Naive B cell (primary cell): ENCODE measurements at places on chromosomes 4 and X. TPM values are rescaled to one million over a fixed set of nuclear protein-coding genes. Genes with fewer than 3 reads are reported as not detected.
A peak's percentile ranks its signal among the peaks of the same experiment; 100 is the strongest.

DNA sequence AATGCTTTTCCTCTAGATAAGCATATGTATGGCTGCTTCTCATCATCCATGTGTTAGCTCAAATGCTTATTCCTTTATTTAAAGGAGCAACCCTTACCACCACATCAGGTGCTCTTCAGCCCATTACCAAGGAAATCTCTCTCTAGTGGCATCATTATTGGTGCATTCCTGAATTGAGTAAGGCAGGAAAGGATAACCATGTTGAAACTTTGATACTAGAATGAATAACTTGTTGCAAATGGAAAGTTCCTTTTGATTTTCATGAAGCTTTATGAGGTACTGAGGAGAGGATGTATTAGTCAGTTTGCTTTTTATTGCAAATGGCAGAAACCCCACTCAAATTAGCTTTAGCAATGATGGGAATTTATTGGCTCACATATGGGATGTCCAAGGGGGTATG, 212.3 kb upstream of the FGF13 start:
- no peaks in the 10 kb centered on the region for H3K4me1 ChIP-seq
- DNase-seq, result no peak
- H3K27me3 ChIP-seq, result no peaks in the 10 kb centered on the region
- no peaks in the 10 kb centered on the region for H3K36me3 ChIP-seq

DNA sequence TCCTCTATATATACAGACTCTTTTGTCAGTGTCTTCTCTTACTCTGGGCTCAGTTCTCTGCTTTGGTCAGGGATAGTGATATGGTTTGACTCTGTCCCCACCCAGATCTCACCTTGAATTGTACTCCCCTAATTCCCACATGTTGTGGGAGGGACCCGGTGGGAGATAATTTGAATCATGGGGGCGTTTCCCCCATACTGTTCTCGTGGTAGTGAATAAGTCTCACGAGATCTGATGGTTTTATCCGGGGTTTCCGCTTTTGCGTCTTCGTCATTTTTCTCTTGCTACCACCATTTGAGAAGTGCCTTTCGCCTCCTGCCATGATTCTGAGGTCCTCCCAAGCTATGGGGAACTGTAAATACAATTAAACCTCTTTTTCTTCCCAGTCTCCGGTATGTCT, 144.4 kb downstream of the GLUD2 start:
- no peaks in the 10 kb centered on the region for H3K4me1 ChIP-seq
- no peaks in the 10 kb centered on the region for H3K27me3 ChIP-seq
- H3K27ac ChIP-seq, result no peak overlapping the region
- H3K36me3 ChIP-seq, result no peaks in the 10 kb centered on the region

GRCh38 chrX:12946838-12947544, 27.9 kb upstream of the TMSB4X start:
- H3K27me3 ChIP-seq, result no peaks in the 10 kb centered on the region

GRCh38 chrX:39960219-39960618, 137.5 kb downstream of the BCOR start:
- H3K27ac ChIP-seq, result no peak overlapping the region
- no peak for DNase-seq
- peaks cover 4% of the 10 kb centered on the region for H3K27me3 ChIP-seq
- H3K36me3 ChIP-seq, result no peaks in the 10 kb centered on the region
- H3K4me1 ChIP-seq, result peaks cover 7% of the 10 kb centered on the region
- H3K4me3 ChIP-seq, result no peak overlapping the region

- H3K36me3 ChIP-seq, result peaks cover 32% of the 10 kb centered on the region
- peak overlapping the region; percentile 66 for H3K4me3 ChIP-seq
Measured at GRCh38 chrX:37787423-37787869, 7.6 kb downstream of the CYBB start.

GRCh38 chr4:3368841-3369760, 72.7 kb upstream of the HGFAC start:
- DNase-seq, result no peak
- no peaks in the 10 kb centered on the region for H3K36me3 ChIP-seq
- peaks cover 36% of the 10 kb centered on the region for H3K4me1 ChIP-seq
- H3K27me3 ChIP-seq, result peaks cover 35% of the 10 kb centered on the region

The RHOXF2B gene
- not detected for polyA plus RNA-seq

The IDUA gene
- polyA plus RNA-seq, result 2.2 TPM

DNA sequence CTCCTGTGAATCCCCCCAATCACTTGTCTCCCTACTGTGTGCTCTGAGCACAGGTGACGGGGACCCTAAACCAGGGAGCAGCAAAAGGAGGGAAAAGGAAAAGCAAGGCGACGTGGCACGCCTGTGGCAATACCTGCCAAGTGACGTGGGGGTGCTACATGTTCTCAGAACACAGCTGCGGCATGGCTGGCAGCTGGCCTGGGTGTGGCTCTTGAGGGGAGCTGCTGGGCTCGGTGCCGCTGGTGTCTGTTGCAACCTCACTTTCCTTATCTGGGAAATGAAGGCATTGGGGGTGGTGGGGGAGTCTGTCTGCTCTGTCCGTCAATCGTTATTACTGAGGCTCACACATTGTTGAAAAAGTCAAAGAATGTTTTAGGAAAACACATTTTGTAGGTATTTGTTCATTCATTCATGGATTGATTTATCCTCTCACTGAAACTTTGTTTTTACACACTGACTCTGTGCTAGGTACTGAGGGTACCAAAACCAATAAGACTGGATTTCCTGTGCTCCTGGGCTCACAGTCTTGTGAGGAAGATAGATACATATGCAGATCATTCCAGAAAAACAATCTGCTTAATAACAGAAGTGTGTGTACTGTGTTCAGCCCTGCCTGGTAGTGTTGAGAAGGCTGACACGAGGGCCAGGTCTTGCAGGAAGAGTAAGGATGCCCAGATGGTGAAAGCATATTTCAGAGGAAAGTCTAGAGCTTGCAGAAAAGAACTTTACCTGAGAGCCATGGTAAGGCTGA, 217.6 kb downstream of the PTTG2 start:
- DNase-seq, result peak; percentile 8
- peaks cover 31% of the 10 kb centered on the region for H3K27me3 ChIP-seq
- no peak overlapping the region for H3K27ac ChIP-seq
- no peaks in the 10 kb centered on the region for H3K36me3 ChIP-seq
- peaks cover 38% of the 10 kb centered on the region for H3K4me1 ChIP-seq

DNA sequence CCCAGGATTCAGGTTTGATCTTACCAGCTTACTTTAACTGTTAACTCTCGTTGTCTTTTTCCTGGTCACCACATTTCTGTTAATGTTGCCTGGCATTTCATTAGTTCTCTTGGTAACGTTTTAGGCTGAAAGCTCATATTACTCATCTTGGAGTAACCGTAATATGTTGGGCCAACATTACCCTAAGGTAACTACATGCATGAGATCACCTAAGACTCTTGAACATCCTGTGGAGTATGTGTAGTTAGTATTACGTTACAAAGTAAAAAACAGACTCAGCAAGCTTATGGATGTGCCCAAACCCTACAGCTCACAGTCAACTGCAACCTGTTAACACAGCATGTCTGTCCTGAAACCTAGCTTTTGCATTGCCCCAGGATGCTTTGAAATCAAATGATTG, 203.3 kb upstream of the HS3ST1 start:
- H3K4me1 ChIP-seq, result peaks cover 14% of the 10 kb centered on the region
- no peak for DNase-seq
- no peak overlapping the region for H3K4me3 ChIP-seq
- no peak overlapping the region for H3K27ac ChIP-seq

DNA sequence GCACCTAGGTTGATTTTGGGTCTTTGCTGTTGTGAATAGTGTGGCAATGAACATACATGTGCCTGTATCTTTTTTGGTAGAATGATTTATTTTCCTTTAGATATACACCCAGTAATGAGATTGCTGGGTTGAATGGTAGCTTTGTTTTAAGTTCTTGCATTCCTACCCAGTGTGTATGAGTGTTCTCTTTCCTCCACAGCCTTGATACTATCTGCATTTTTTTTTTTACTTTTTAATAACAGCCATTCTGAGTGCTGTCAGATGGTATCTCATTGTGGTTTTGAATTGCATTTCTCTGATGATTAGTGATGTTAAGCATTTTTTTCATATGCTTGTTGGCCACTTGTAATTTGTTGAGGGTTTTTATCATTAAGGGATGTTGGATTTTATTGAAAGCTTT, 351.8 kb upstream of the GNPDA2 start:
- DNase-seq, result no peak
- H3K27ac ChIP-seq, result no peak overlapping the region
- no peaks in the 10 kb centered on the region for H3K36me3 ChIP-seq
- no peaks in the 10 kb centered on the region for H3K4me1 ChIP-seq
- H3K27me3 ChIP-seq, result no peaks in the 10 kb centered on the region

- no peak for DNase-seq
- no peaks in the 10 kb centered on the region for H3K36me3 ChIP-seq
- H3K27me3 ChIP-seq, result peaks cover 88% of the 10 kb centered on the region
- peak overlapping the region; percentile 44 for H3K4me3 ChIP-seq
- H3K27ac ChIP-seq, result peak overlapping the region; percentile 14
Measured at GRCh38 chr4:54093324-54094240, 6.4 kb upstream of the GSX2 start.

DNA sequence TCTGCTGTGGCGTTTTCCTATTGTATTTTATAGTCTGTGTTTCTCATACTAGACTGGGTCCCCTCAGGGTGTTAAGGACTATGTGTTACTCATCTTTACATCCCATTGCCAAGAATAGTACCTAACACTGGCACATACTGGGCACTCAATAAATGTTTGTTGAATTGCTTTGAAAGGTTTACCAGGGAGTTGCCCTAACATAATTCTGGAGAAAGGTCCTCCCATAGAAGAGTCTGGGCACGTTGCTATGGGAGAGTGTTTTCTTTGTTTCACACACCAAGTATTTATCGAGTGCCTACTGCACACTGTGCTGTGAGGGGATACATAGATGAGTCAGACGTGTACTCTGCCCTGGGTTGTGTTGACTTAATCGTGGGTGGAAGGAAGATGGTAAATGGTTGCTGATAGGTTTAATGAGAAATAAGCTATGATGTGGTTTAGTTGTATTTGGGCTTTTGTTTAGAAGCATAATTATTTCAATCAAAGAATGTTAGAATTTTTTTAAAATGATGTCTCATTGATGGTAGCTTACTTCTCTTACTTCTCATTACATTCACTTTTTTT, 42.9 kb downstream of the AFF1 start:
- no peaks in the 10 kb centered on the region for H3K27me3 ChIP-seq
- peaks cover 5% of the 10 kb centered on the region for H3K36me3 ChIP-seq
- no peak for DNase-seq
- H3K4me1 ChIP-seq, result peaks cover 51% of the 10 kb centered on the region
- no peak overlapping the region for H3K4me3 ChIP-seq

The ZMAT1 gene
- polyA plus RNA-seq, result 10.4 TPM

The NAAA gene
- polyA plus RNA-seq, result 40.9 TPM

DNA sequence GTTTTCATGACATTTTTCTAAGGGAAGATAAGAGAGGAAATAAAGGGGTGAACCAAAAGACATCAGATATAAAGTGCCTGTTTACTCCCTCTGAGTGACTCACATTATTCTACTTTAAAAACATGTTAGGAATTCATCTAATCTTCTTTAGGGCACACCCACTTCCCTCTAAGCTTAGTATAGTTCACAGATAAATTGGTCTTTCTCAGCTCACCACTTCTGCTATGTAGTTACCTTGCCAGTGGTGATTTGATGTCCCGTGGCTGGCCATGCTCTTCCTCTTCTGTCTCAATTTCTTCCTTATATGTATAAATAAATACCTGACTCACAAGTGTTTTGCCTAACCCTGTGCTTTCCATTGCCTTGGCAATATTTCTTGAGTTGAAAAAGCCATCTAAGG, 96.8 kb downstream of the PDLIM5 start:
- no peak for DNase-seq
- peaks cover 4% of the 10 kb centered on the region for H3K36me3 ChIP-seq
- no peak overlapping the region for H3K4me3 ChIP-seq
- no peaks in the 10 kb centered on the region for H3K27me3 ChIP-seq
- H3K4me1 ChIP-seq, result peaks cover 3% of the 10 kb centered on the region

The CT45A2 gene
- polyA plus RNA-seq, result not detected

GRCh38 chr4:145716661-145717200, 36.8 kb downstream of the C4orf51 start:
- peaks cover 53% of the 10 kb centered on the region for H3K27me3 ChIP-seq
- H3K27ac ChIP-seq, result no peak overlapping the region
- no peak for DNase-seq
- peaks cover 1% of the 10 kb centered on the region for H3K36me3 ChIP-seq
- no peak overlapping the region for H3K4me3 ChIP-seq
- peaks cover 4% of the 10 kb centered on the region for H3K4me1 ChIP-seq

GRCh38 chr4:86368433-86368832, 8.6 kb upstream of the MAPK10 start:
- peaks cover 21% of the 10 kb centered on the region for H3K27me3 ChIP-seq
- H3K4me1 ChIP-seq, result no peaks in the 10 kb centered on the region
- DNase-seq, result no peak
- no peaks in the 10 kb centered on the region for H3K36me3 ChIP-seq
- no peak overlapping the region for H3K27ac ChIP-seq

The MAPK10 gene
- polyA plus RNA-seq, result 1.5 TPM

- no peaks in the 10 kb centered on the region for H3K27me3 ChIP-seq
- no peak overlapping the region for H3K4me3 ChIP-seq
- no peak for DNase-seq
- H3K36me3 ChIP-seq, result peaks cover 8% of the 10 kb centered on the region
- H3K4me1 ChIP-seq, result peaks cover 4% of the 10 kb centered on the region
Measured at GRCh38 chr4:55435141-55435841, 39.5 kb downstream of the TMEM165 start.

DNA sequence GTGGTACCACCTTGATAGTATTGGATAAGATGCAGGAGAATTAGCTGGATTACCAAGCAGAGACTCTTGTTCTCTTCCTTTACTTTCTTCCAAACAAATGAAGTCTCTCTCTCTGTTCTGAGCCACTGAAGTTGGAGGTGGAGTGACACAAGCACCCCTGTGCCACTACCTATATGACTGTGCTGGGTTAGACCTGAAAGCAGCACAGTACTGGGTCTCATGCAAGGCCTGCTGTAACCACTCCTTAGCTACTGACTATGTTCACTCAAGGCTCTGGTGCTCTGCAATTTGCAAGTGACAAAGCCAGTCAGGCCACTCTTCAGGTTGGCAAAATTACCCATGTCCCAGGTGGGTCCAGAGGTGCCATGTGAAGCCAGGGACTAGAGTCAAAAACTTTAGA, 389.6 kb upstream of the MAOA start:
- H3K4me1 ChIP-seq, result no peaks in the 10 kb centered on the region
- DNase-seq, result no peak
- peaks cover 18% of the 10 kb centered on the region for H3K27me3 ChIP-seq

The MYOZ2 gene
- polyA plus RNA-seq, result not detected

DNA sequence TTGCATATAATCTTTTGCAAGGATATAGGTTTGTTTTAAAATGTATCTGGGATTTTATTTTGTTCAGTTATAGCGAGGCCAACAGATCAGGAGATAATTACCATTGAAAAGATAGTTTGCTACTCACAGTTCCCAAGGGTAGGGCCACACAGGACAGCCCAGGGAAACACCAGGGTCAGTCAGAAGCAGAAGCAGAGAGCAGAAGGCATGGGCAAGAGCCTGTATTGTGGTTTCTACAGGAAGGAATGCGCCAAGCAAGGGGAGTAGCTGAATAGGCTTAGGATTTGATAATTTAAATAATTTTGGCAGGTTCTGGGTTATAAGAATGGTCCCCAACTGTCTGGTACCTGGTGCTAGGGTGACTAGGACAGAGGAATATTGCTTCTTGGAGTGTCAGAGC, 61.6 kb downstream of the SYNPO2 start:
- no peak overlapping the region for H3K27ac ChIP-seq
- H3K36me3 ChIP-seq, result no peaks in the 10 kb centered on the region
- H3K27me3 ChIP-seq, result peaks cover under 1% of the 10 kb centered on the region
- no peak for DNase-seq
- no peaks in the 10 kb centered on the region for H3K4me1 ChIP-seq

The CFAP47 gene
- not detected for polyA plus RNA-seq
